ENCODE measurements at places on chromosomes 5 and 9.

- no peak for DNase-seq
Observed at GRCh38 chr5:88116396-88116795, 152.2 kb downstream of the TMEM161B start.

DNA sequence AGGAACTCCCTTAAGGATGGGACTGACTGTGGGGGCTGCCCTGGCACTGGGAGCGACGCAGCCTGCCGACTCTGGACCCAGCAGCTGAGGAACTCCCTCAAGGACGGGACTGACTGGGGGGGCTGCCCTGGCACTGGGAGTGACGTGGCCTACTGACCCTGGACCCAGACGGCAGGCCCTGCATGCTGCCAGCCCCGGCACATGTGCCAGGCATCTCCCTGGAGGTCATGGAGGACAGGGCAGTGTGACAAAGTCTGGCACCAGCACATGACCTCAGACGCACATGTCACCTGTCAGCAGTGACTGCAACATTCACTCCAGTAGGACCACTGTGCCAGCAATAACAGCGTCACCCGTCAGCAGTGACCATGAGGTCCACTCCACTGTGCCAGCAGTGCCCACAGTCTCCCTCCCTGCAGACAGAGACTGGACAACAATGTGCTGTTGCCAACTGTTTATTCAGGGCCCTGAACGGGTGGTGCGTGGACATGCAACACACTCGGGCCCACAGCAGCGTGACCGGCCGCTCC is 4.5 kb downstream of the FBXW5 start:
- DNase-seq, result peak; percentile 84

DNA sequence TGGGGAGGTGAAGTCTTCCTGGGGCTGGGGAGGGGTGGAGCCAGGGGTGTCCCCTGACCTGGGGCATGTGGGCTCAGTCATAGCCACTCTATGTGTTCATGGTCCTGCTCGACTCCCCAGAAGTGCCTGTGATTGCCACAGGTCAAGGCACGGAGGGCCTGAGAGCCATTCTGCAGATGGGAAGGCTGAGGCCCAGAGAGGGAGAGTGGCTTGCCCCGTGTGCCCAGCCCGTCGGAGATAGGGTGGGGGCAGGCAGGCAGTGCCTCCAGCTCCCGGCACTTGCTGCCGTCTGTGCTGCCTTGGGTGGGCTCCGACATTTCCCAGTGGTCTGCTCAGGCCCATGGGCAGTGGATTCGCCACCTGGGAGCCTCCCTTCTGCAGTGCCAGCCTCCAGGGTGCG is 74.0 kb downstream of the RXRA start:
- DNase-seq, result no peak

GRCh38 chr5:141618030-141618803 is 583 bp downstream of the DIAPH1 start:
- no peak for DNase-seq

- DNase-seq, result no peak
Observed at GRCh38 chr5:115419846-115420585, 123.6 kb upstream of the CCDC112 start.

GRCh38 chr9:72149231-72149975 is at the start of gene GDA:
GDA (plus strand) TSS chr9:72149440; CDS start chr9:72149560, 120 bp downstream.
- DNase-seq, result no peak

DNA sequence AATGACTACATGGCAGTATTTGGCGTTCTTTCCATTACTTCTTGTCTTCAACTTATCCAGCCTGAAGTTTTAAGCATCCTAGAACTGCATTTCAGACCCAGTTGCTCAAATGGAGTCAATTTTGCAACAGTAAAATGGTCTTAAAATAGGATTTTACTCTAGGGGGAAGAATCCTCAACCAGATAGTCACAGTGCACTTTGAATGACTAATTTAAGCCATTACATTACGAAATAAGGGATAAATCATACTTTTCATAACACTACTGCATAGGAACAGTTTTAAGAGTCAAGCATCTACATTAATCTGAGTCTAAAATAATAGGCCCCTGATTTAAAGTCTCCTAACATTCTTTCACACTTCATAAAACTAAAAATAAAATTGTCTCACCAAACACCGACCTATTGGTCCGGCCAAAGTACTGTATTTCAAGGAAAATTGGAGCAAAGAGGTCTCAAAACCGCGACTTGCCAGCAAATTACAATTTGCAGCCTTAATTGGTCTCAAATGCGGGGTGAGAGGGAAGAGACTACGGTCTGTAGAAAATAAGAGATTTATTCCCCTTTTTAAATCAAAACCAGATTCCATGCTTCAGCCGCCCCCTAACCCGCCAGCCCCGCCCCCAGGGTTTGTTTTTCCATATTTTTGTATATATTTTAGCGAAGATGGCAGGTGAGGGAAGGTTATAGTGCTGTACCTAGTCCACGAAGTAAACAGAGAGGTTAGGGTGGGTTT is 1.2 kb upstream of the SMARCA2 start:
- no peak for DNase-seq

GRCh38 chr9:33750307-33750838 is 45.0 kb upstream of the PRSS3 start:
- no peak for DNase-seq

GRCh38 chr5:127010362-127010761 is 20.0 kb downstream of the MARCHF3 start:
- no peak for DNase-seq

DNA sequence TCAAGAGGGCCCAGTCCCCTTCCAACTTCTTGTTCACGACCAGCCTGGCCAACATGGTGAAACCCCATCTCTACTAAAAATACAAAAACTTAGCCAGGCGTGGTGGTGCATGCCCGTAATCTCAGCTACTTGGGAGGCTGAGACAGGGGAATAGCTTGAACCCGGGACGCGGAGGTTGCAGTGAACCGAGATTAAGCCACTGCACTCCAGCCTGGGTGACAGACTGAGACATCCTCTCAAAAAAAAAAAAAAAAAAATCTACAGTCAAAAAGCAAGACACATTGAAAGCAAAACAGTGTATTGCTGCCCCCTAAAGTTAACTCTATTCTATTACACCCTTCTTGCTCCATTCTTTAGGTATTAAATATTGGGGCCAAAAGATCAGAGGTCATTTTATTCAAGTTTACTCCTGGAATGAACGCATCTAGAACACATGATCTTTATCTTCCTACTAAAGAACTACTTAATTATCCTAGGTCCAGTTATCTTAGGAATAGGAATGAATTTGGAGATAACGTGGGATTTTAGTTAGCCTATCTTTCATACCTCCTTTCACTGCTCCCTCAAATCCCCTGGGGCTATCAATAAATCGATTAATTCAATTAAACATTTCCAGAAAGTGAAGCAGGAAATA is 2.4 kb downstream of the ATG12 start:
- DNase-seq, result no peak

Measured in hypothalamus (tissue), 51 donors.